ENCODE measurements at places on chromosomes 7 and 10. TPM values are rescaled to one million over a fixed set of nuclear protein-coding genes. Genes with fewer than 3 reads are reported as not detected.

- DNase-seq, result peak; percentile 39
These were observed 67.9 kb upstream of the PDZD8 start for GRCh38 chr10:117442944-117443685.

GRCh38 chr7:153061910-153062528 lies 302.5 kb downstream of the ACTR3B start:
- no peak for DNase-seq

GRCh38 chr7:30998180-30998579 lies 34.4 kb downstream of the GHRHR start:
- no peak for DNase-seq

GRCh38 chr7:131745390-131746248 lies 189.2 kb upstream of the PODXL start:
- no peak for DNase-seq

- DNase-seq, result no peak
These were observed 40.6 kb upstream of the PITRM1 start for GRCh38 chr10:3213208-3213607.

DNA sequence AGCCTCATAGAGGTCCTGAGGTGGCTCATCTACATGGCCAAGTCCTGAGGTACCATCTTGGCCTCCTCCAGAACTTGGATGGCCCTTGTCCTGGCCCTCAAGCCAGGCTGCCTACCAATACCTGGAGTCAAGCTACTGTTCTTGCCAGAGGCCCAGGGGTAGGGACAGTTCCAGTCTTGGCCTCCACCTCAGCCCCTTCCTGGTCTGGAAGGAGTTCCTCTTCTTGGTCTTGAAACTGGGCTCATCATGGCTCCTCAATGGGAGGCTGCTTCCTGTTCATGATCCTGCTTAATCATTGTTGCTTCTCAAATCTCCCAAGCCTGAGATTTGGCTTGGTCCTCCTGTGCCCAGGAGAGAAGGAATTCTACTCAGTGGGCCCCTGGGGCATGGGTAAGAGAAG lies 3.9 kb downstream of the HPS6 start:
- DNase-seq, result no peak

DNA sequence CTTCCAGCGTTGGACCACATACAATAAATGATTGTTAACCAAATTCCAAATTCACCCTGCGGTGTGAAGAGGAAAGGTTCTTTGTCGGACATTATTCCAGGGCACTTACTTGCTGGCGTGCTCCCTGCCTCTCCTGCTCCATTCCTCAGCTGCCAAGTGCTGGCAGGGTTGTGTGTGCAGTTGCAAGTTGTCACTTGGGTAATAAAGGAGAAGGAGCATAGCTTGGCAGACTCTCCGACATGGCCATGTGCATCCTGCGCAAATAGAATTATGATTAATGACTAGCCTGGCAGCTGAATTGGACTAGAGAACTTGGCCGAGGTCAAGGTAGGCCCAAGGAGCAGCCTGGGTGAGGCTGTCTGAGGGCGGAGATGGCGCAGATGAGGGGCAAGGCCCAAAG lies 92.3 kb upstream of the ELMO1 start:
- no peak for DNase-seq

- DNase-seq, result peak; percentile 91
These were observed 191.4 kb downstream of the FAM107B start for GRCh38 chr10:14583252-14583651.

GRCh38 chr7:51123322-51124019 lies 193.1 kb downstream of the COBL start:
- DNase-seq, result no peak

- DNase-seq, result no peak
These were observed 2.7 kb upstream of the HOXA11 start for GRCh38 chr7:27187475-27188385.

- no peak for DNase-seq
These were observed 27.0 kb downstream of the KLRG2 start for GRCh38 chr7:139456511-139456910.

GRCh38 chr7:135342887-135343286 lies 109.2 kb downstream of the STRA8 start:
- DNase-seq, result no peak

Gene OPN4
- not detected for total RNA-seq

Gene OR9A4
- not detected for total RNA-seq

Gene BRI3
- total RNA-seq, result 56.3 TPM

Gene FIS1
- total RNA-seq, result 104 TPM

Gene GIMAP6
- 150 TPM for total RNA-seq

Gene ZRANB1
- total RNA-seq, result 20.5 TPM

Gene ATOH7
- not detected for total RNA-seq

Measured in T-cell (primary cell).